ENCODE measurements at places on chromosomes 12 and 14. TPM values are rescaled to one million over a fixed set of nuclear protein-coding genes. Genes with fewer than 3 reads are reported as not detected.

The TBC1D30 gene
- 0.28 TPM for total RNA-seq

The KRT71 gene
- total RNA-seq, result not detected

The CDKN3 gene
- 15.1 TPM for total RNA-seq

The ATL1 gene
- 7.0 TPM for total RNA-seq

The GARIN6 gene
- total RNA-seq, result not detected

The NTF3 gene
- total RNA-seq, result 0.09 TPM

The PPFIA2 gene
- total RNA-seq, result 2.2 TPM

The KRT75 gene
- not detected for total RNA-seq

The STAB2 gene
- not detected for total RNA-seq

The KRT83 gene
- not detected for total RNA-seq

The SAMD15 gene
- 3.1 TPM for total RNA-seq

The GLI1 gene
- total RNA-seq, result 0.18 TPM

The TNFAIP2 gene
- 114 TPM for total RNA-seq

The RPS29 gene
- total RNA-seq, result 1,753 TPM

The HELB gene
- 2.6 TPM for total RNA-seq

The TMX1 gene
- total RNA-seq, result 38.3 TPM

The DCAF4 gene
- 10.1 TPM for total RNA-seq

The RFLNA gene
- 0.28 TPM for total RNA-seq

The SOX5 gene
- 6.1 TPM for total RNA-seq

The LGALS3 gene
- 168 TPM for total RNA-seq

The ZFYVE26 gene
- total RNA-seq, result 15.4 TPM

The FLVCR2 gene
- total RNA-seq, result 0.92 TPM

The CAMKK2 gene
- total RNA-seq, result 13.7 TPM

The MGP gene
- total RNA-seq, result 8.0 TPM

The PTPRR gene
- 0.09 TPM for total RNA-seq

The PMCH gene
- total RNA-seq, result not detected

The CAPRIN2 gene
- 30.4 TPM for total RNA-seq

The CAPZA3 gene
- 0.14 TPM for total RNA-seq

The FCF1 gene
- 21.8 TPM for total RNA-seq

The GLS2 gene
- total RNA-seq, result not detected

The RNASE7 gene
- total RNA-seq, result not detected

The NPC2 gene
- total RNA-seq, result 157 TPM

The HPD gene
- 2.2 TPM for total RNA-seq

The GALNT16 gene
- total RNA-seq, result 0.85 TPM

The NOPCHAP1 gene
- total RNA-seq, result 6.3 TPM

The KLRG1 gene
- 0.65 TPM for total RNA-seq

The OR6C1 gene
- total RNA-seq, result not detected

The MANSC1 gene
- 0.92 TPM for total RNA-seq

The ALX1 gene
- 2.5 TPM for total RNA-seq

The ARHGEF25 gene
- total RNA-seq, result 22.3 TPM

The FRS2 gene
- total RNA-seq, result 28.4 TPM

The TCL1A gene
- not detected for total RNA-seq

The CRACR2A gene
- total RNA-seq, result 5.1 TPM

The GPR84 gene
- not detected for total RNA-seq

The PLEKHD1 gene
- under 0.01 TPM for total RNA-seq

The SLC6A15 gene
- 17.6 TPM for total RNA-seq

The ADAM20 gene
- total RNA-seq, result 1.3 TPM

The BRMS1L gene
- total RNA-seq, result 2.3 TPM

The MMP14 gene
- total RNA-seq, result 348 TPM

The MOK gene
- total RNA-seq, result 8.5 TPM

The CCDC91 gene
- total RNA-seq, result 26.4 TPM
